ENCODE measurements at places on chromosomes 2 and 18.
A peak's percentile ranks its signal among the peaks of the same experiment; 100 is the strongest.

DNA sequence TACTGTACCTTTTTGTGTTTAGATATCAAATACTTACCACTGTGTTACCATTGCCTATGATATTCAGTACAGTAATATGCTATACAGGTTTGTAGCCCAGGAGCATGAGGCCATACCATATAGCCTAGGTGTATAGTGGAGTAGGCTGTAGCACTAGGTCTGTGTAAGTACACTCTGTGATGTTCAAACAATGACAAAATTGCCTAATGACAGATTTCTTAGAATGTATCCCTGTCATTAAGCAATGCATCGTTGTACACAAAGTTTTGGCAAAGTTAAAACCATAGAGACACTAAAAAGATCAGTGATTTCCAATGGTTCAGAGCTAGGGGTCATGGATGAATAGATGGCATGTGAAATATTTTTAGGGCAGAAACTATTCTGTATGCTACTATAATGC lies 415.5 kb downstream of the NCKAP5 start:
- DNase-seq = no peak

DNA sequence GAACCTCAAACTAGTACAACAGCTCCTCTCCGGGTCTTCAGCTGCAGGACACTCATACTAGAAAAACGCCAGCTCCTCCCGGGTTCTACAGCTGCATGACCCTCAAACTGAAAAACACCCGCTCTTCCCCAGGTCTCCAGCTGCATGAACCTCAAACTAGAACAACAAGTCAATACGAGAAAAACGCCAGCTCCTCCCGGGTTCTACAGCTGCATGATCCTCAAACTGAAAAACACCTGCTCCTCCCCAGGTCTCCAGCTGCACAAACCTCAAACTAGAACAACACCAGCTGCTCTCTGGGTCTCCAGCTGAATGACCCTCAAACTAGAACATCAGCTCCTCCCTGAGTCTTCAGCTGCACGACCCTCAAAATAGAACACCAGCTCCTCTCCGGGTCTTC lies 315.0 kb upstream of the TFPI start:
- DNase-seq = no peak

DNA sequence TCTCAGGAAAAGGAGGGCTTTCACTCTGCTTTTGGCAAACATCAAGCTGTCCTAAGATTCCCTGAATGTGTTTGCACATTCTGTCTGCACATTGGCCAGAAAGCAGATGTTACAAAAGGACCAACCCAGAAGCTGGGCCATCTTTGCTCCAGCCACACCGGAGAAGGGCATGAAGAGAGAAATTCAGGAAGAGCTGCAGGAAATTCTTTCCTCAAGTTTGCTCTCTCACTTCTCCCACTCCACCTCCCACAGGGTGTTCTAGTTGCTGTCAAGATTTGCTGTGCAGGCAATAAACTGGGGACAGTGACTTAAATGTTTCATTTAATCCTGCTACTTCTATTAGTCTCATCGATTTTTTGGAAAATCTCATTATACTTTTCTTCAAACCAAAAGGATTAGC lies 137.7 kb upstream of the UNC80 start:
- no peak for DNase-seq

DNA sequence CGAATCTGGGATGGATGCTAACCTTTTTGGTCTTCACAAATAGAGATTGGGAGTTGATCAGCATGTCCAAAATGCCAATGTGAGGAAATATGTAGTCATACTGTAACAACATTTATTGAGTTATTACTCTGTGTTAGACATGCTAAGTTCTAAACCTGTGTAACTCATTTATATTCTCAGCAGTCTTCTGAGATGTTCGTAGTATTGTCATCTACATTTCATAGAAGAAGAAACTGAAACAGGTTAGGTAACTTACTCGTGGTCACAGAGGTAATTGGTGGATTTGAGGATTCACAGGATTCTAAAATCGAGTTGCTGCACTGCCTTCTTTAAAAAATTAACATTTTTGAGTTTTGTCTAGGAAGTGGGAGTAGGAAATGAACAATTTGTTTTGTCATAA lies 162.1 kb downstream of the UBE2E3 start:
- no peak for DNase-seq

- no peak for DNase-seq
Observed at GRCh38 chr2:33278245-33278943, 198.1 kb upstream of the RASGRP3 start.

- no peak for DNase-seq
Observed at GRCh38 chr18:67805261-67805660, 288.7 kb upstream of the DSEL start.

DNA sequence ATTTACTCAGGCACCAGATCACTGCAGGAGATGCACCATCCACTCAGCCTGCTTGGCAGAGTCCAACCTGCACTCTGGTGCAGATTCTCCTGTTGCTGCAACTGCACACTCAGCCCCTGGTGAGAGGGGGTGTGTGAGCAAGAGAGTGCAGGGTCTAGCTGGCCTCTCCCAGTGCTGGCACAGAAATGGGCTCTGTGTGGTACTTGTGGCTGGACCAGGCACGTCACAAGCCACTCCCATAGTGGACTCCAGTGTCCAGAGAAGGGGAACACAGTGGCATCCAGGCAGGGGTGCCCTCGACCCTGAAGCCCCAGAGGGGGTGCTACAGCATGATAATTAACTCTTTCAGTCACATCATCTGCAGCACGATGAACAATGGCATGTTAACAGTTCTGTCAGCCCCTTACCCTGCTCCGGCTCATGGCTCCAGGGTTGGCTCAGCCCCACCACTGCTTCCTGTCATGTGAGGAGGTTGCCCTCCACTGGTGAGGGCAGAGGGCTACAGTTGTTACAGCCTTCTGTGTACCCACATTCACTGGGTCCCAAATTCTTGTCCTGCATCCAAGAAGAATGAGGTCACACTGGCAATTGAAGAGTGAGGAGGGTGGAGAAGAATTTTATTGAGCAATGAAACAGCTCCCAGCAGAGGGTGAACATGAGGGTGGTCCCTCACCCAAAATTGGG lies 135.7 kb downstream of the EVA1A start:
- DNase-seq = no peak

GRCh38 chr2:54657664-54658083 lies 65.8 kb upstream of the EML6 start:
- peak; percentile 64 for DNase-seq

DNA sequence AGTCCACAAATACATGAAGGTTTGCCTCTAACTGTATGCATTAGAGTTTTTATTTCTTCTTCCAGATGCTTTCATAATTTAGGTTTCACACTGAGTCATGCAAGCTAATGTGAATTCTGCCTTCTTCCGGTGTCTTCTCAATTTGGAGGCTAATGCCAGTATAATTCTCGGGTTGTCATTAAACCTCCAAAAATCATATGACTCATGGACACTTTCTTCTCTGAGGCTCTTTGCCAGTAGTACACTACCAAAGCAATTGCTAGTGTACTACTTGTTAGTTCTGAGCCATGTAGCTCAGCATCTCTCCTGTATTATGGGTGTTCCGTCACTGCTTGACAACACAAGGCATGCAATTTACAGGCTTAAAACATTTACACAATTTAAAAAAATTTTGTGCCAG lies 137.1 kb downstream of the VWC2L start:
- no peak for DNase-seq

DNA sequence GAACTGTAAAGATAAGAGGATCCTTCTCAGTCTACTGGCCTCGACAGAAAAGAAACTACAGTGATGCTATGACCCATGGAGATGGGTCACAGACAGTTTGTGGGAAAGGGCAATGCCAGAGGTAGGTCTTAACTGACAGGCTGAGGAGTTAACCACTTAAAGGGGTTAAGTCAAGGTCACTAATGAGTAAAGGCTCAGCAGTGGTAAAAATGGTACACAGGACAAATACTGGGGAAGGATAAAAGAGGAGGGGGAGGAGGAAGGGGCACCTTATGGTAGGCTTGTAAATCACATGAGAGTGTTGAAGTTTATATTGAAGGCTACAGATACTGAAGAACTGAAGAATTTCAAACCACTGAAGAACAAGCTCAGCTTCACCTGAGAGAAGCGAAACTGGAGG lies 9.9 kb downstream of the IER3IP1 start:
- DNase-seq = no peak

DNA sequence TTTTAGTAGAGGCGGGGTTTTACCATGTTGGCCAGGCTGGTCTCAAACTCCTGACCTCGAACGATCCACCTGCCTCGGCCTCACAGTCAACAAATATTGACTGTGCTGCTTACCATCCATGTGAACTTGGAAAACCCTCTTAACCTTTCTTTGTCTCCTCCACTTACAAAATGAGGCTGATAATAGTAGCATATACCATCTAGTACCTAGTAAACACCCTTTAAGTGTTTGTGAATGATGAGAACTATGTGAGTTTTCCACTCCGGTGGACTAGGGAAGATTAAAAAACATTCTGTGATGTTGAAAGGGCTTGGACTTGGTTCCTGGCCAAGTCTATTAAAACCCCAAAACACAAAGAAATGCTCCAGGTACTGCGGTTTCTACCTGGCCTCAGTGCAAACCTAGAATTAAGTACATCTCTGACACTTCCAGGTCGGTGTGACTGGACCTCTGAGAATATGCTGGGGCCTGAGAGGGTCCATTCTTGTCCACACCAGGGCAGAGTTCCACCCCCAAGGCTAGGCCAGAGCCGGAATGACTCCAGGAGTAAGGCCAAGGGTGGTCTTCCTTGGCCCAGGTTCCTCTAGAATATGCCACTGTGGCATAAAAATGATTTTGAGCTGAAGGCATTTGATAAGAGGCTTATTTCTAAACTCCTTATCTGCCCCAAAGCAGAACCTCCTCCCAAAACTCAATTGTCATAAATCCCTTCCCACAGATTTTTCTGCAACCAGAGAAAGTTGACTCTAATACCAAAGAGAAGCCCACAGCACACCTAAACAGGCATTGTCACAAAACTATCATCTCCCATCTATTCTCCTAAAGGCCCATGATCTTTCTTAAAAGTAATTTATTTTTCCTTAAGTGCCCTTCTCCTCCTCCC lies 217.5 kb downstream of the TGIF1 start:
- no peak for DNase-seq

DNA sequence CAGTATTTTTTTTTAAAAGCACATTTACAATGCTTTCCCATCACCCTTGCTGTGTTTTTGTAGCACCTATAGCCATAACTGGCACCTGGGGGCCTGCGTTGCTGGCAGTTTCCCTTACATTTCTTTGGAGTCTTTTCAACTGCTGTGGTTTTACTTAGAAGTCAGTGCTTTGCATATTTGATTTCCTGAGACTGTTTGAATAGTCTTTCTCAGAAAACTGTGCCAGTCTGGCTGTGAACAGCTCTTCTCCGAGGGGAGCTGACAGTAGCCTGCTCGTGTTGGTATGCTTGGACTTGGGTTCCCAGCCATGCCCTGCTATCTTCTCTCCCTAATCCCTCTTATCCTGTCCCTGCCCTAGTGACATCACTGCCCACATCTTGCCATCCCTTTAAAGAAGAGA lies 81.5 kb downstream of the DPP4 start:
- no peak for DNase-seq

- DNase-seq = no peak
Observed at GRCh38 chr2:74472945-74473258, 422 bp upstream of the MRPL53 start.

DNA sequence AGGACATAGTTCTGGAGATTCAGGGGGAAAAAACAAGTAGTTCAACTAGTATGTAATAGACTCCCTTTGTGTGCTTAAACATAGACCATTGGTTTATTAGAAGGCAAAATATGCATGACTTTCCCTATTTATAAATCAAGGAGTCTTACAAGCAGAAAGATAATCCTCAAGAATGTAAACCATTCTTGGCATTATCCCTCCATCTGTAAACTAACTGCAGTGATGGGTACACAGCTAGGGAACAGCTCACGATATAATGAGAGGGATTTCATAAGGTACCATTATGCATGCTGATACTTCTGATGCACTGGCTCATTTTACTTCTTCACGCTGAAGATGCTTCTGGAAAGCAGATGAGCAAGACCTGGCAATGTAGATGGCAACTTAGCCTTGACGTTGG lies 878 bp downstream of the FBXO15 start:
- no peak for DNase-seq

GRCh38 chr18:33593261-33593660 lies 15.2 kb downstream of the ASXL3 start:
- DNase-seq = no peak

DNA sequence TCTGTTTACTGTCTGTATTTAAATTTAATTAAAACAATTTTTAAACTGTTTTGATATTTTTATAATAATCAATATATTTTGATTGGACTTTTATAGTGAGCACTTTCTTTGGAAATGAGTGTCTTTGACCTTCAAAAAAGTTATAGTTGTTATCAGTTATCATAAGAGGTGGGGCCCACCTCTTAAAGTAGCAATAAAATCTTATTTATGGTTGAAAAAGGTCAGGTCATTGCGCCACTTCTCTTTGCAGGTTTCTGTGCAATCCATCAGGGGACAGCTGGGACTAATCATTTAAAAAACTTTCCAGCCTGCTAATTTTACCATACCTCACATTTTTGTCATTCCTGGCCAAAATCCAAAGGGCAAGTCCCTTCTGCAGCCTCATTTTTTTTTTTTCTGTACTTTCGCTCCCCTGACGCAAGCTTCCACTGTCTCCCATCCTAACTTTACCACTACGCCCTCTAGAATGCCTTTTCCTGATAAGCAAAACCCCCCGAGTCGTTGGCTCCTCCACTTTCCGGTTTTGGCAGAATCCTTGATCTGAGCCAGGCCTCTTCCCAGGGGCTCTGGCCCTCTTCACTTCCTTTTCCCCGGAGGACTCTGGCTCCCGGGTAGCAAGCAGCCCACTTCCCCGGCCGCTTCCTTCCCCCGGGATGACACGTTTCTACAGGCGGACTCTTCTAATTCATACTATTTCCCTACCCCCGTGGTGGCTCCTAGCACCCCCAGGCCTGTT lies 1.1 kb upstream of the SEH1L start:
- DNase-seq = peak; percentile 87

DNA sequence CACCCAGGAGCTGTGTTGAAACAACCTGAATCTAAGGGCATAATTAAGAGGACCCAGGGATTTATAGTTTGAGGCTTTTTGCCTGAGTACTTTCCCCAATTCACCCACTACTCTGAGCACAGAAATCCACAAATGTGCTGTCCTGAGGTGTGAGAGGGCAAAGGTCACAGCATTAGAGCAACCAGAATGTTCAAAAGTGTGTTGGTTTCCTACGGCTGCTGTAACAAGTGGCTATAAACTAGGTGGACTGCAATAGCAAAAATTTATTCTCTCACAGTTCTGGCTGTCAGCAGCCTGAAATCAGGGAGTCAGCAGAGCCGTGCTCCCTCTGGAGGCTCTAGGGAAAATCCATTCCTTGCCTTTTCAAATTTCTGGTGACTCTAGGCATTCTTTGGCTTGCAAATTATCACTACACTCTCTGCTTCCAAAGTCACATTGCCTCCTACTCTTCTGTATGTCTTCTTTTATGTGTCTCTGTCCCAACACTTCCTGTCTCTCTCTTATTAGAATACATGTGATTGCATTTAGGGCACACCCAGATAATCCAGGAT lies 91.4 kb upstream of the TACR1 start:
- no peak for DNase-seq

DNA sequence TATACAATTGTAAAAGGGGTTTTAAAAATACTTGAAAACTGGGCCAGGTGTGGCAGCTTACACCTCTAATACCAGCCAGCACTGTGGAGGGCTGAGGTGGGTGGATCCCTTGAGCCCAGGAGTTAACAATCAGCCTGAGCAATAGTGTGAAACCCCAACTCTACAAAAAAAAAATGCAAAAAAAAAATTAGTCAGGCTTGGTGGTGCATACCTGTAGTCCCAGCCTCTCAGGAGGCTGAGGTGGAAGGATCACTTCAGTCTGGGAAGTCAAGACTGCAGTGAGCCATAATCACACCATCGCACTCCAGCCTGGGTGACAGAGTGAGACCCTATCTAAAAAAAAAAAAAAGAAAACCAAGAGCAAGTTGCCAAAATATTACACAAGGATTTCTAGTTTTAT lies 182.7 kb downstream of the UBE2E3 start:
- DNase-seq = no peak

GRCh38 chr2:66186537-66186936 lies 248.4 kb upstream of the MEIS1 start:
- no peak for DNase-seq
